ENCODE measurements at places on chromosomes 13 and 19.

DNA sequence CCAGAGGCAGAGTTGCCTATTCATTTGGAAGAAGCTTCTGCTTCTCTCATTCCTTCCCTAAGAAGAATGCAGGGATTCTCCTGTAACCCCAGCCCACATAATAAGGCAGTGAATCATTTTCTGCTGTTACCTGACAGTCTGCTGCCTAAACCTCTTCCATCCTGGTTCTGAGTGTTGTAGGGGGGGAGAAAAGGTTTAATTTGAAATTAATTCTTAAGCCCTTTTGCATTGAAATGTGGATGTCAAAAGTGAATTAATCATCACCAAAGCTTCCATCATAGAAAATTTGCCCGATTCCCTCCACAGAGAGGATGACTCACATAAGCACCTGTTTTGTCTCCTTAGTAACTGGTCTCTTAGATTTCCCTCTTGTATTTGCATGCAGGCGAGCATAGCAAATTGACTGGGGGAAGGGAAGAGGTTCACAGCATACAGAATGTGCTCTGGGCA, 146.7 kb upstream of the FNDC3A start:
- DNase-seq = no peak

DNA sequence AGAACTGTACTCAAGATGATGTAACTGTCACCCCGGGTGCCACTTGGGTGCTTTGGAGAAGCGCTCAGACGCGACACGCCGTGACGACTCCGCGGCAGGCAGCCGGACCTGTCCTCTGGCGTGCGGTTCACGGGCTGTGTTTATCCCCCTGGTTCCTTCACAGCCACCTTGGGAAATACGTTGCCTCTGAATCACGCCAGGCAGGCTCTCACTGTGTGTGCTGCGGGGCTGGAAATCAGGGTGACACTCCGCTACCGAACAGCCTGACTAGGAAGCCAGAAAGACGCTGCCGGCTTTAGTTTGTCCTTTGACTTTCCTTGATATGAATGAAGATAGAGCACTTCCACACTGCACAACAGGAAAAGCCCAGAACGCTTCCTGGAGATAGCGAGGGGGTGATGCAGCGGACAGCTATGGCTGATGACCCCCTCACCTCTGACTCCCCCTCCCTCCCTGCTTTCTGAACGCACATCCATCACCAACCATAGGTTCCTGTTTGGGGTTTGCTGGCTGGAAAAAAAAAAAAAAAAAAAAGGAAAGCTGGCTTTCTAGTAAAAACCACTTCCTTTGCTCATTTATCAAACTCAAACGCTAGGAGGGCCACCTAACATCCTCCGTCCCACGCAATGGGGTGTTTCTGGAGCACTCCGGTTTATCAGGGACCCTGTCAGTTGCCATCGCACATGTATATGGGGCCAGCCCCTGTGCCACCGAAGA, 3.7 kb upstream of the GP6 start:
- no peak for DNase-seq

DNA sequence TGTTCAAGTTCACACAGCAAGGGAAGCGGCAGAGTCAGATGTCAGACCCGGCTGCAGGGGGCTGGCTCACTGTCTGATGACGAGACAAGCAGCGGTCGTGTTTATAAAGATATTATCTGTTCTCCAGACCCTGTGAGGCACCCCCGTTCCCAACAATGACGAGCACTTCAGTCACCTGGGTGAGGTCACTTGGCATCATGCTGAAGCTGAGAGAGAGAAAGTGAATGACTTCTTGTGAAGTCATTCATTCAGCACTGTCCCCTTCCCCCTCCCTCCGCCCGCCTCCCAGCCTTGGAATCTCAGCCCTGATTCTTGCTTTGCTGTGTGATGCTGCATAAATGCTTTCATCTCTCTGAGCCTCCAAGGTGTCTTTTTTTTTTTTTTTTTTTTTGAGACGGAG, 4.9 kb upstream of the LYPD3 start:
- DNase-seq = no peak

- DNase-seq = no peak
Observed at GRCh38 chr19:16627928-16628182, 149 bp downstream of the MED26 start.

Data from GM03348 (cell line).